Left lung (tissue), 14 donors: ENCODE measurements at places on chromosomes 12 and 14. TPM values are rescaled to one million over a fixed set of nuclear protein-coding genes. Genes with fewer than 3 reads are reported as not detected.

DNA sequence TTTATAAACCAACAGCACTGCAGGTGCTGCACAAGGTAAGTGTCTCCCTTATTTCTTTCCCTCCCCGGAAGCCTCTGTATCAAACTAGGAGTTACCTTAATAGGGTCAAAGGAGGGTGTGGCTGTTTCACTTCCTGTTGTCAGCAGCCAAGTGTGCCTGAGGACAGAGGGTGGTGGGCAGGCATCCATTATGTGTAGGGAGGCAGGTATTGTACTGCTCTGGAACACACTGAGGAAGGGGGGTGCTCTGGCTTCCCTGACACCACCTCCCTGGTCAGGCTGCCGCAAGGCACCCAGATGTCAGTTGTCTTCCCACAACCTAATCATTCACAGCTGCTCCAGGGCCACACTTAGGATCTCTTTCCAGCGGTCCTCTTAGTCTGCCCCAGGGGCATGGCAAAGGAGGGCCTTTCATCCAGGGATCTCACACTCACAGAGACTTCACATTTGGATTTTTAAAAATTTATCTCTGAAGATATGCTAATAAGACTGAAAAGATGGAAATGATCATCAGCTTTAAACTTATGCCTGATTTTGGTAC lies 132.0 kb upstream of the ARHGAP5 start:
- DNase-seq: no peak

DNA sequence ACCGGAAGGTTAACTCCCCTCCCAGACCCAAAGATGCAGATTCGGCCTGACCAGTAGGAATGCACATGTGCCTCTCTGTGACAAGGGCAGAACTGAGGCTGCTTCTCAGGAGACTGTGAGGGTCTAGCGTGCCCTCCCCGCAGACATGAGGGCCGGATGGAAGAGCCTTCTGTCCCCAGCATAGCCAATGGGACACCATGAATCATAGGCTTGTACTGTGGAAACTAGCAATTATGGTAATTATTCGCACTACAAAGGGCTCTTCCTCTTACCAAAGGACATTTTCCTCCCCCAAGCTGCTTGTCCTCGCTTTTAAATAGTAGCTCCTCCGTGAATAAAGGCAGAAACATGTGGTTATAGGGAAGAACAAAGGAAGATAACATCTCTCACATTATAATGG lies 6.2 kb downstream of the COA8 start:
- DNase-seq: no peak

DNA sequence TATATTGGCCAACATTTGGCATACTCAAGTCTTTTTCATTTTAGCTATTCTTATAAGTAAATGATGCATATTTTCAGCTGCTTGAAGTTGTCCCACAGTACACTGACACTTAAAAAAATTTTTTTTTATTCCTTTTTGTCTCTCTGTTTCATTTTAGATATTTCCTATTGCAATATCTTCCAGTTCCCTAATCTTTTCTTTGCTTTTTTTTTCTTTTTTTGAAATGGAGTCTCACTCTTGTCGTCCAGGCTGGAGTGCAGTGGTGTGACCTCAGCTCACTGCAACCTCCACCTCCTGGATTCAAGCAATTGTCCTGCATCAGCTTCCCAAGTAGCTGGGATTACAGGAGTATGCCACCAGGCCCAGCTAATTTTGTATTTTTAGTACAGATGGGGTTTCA lies 217.4 kb upstream of the KRR1 start:
- no peak for DNase-seq

DNA sequence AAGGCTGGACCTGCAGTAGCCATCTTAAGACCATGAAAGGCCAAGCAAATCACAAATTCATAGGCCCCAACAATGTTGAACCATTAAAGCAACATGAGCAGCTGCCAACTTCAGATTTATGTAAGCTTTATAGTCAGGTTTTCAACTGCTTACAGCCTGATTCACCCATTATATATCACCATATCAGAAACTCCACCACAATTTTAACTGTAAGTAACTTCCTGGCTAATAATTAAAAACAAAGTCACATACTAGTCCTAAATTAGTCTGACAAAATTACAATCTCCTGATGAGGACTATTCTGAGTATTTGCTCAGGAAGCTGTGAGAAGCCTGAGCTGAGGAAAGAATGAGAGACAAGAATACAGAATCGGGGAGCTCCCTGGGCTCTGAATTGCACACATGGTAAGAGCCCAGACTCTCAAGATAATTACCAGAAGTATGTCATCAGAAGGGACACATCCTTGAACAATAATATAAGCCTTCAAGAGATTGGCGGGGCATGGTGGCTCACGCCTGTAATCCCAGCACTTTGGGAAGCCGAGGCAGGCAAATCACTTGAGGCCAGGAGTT lies 55.1 kb downstream of the NUMB start:
- no peak for DNase-seq

DNA sequence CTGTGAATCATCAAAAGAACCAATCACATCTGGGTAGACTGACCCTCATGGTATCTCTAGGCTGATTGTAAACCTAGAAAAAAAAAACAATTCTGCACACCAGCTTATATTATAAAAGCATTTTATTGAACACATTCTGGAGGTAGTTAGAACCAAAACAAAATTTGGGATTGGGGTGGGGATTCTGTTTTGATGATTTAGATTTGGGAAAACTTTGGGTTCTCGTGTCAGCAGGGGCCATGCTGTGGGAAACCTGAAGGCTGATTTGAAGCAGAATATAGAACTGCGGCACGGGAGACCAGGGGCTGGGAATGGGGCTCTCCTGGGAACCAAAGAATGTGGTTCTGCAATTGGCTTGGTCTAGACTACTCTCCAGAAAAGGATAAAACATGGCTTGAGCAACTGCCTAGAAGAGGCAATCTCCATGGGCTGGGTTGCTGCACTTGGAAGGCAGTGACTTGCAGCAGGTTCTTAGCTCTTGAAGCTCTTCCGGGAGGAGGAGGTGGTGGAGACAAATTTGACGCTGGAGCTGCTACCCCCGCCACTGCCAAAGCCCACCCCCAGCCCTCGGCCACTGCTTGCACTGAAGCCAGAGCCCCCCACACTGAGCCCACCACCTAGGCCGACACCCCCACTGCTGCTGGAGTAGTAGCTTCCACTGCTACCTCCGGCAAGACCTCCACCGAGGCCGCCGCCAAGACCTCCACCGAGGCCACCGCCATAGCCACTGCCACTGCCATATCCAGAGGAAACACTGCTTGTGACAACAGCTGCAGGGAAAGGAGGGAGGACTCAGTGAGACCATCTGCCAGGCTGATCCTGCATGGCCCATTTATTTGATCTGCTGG lies 5.5 kb downstream of the KRT5 start:
- no peak for DNase-seq

DNA sequence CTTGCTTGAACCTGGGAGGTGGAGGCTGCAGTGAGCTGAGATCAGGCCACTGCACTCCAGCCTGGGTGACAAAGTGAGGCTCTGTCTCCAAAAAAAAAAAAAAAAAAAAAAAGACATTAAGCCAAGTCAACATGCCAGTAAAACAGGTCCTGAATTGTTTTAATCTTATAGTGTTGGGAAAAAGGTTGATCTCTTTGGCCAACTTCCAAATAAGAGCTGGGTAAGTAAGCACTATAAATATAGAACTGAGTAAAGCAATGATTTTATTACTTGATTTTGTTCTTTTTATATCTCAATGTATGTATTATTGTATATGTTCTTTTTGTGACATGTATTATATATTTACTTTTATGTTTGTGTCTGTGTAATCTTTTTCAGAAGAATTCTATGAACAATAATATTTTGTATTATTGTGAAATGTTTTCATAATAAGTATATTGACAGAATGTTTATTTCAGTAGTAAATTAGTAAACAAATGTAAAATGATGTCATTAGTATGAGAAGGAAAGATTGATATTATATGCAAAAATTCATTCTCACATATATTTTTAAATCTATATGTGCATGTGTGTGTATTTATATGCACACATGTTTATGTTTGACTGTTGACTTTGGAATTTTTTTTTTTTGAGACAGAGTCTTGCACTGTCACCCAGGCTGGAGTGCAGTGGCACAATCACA lies 9.6 kb upstream of the AKAP6 start:
- no peak for DNase-seq

DNA sequence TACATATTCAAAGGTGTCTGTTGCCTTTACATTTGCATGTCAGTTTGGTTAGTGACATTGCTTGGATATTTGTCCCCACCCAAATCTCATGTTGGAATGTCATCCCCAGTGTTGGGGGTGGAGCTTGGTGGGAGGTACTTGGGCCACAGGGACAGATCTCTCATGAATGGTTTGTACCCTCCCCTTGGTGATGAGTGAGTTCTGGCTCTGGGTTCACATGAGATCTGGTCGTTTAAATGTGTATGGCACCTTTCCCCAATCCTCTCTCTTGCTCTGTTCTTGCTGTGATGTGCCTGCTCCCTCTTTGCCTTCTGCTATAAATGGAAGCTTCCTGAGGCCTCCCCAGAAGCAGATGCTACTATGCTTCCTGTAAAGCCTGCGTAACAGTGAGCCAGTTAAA lies 207.9 kb upstream of the DIO3 start:
- no peak for DNase-seq

DNA sequence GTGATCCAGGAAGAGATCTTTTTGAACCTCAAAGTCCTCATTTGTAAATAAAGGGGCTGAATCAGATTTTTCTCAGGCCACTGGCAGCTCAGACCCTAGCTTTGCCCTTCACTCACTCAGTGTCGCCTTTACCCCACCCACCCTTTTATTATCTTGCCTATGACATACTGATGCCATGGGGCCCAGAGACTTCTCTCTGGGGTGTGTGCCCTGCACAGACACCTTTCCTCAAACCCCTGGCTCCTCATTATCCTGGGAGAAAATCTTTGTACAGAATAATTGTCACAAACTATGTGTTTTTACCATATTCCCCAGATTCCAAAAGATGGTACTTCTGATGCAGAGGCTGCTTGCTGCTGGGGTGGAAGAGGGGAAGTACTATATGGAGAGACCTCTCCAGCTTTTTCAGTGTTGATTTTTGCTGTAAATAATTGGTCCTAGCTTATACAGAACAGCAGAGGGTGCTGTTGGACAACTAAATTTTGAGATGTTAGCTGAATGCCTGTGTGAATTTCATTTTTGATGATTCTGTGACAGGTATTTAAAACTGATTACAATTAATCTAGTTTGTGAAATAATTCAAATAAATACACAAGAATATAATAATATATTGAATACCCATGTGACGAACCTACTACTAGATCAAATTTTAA lies 53.9 kb upstream of the DCD start:
- peak; percentile 59 for DNase-seq

- no peak for DNase-seq
Measured at GRCh38 chr12:112261559-112261958, 120.7 kb downstream of the HECTD4 start.

- no peak for DNase-seq
Measured at GRCh38 chr12:109542876-109543275, 30.4 kb downstream of the MMAB start.

DNA sequence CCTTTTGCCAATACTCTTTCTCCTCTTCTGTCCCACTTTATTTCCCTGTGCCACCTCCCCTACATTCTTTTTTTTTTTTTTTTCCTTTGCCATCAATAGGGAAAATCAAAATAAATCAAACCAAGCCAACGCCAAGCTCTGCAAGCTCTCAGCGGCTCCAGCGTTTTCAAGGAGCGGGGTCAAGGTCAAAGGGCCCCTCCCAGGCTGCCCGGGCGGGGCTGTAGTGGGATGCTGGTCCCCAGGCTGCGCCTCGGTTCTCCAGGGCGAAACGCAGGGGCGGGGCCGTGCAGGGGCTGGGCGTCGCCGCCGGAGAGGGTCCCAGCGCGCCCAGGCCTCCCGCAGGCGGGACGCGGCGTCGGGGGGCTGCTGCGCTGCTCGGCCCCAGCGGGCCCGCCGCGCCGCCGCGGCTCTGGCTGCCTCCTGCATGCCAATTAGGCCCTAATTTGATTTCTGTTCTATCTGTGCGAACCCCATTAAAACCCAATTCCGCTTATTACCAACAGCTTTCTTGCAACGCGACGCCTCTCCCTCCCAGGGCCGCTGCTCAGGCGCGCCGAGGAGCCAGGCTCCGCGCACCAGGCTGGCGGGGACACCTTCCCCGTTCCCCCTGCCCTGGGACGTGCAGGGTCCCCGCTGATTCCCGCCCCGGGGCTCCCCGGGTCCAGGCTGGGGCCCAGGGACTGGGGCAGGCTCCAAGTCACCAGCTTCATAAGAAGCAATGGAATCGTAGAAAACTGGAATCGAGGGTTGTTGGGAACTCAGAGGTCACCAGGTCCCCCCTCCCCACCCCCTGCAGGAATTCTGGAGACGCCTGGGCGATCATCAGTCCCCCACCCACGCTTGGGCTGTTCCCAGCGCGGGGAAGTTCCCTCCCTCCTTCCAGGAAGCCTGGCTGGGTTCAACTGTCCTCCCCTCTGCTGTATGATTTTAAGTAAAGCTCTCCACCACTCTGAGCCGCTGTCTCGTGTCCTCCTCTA lies 50.7 kb upstream of the MAP1LC3B2 start:
- no peak for DNase-seq

- peak; percentile 58 for DNase-seq
Measured at GRCh38 chr14:99737451-99737951, 53.4 kb downstream of the CYP46A1 start.

GRCh38 chr12:57693317-57693658 lies 644 bp upstream of the OS9 start:
- DNase-seq: no peak

- peak; percentile 22 for DNase-seq
Measured at GRCh38 chr14:75301666-75302325, 23.2 kb downstream of the FOS start.

SMCO2 gene
- not detected for total RNA-seq

MYH6 gene
- 1.4 TPM for total RNA-seq

UBE3B gene
- 42.5 TPM for total RNA-seq

SELPLG gene
- total RNA-seq: 28.3 TPM

PAPLN gene
- total RNA-seq: 21.0 TPM

KCNK13 gene
- 0.32 TPM for total RNA-seq
